ENCODE measurements at places on chromosomes 2 and 18.

DNA sequence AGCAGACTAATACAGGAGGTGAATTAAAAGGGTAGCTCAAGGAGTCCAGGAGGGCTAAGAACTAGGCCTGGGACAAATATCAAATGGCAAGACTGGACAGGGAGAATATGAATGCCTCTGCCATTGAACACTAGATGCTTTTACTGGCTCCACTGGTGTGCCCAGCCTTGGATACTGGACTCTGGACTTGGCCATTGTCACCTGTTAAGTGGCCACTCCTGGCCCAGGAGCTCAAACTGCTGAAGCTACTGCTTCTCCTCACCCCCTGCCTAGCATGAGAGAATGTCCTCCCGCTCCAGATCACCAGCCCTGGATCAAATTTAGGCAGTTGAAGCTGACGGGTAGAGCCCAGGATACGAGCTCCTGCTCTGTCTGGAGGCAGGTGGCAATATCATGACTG, 170.8 kb downstream of the DDX1 start:
- no peak for DNase-seq

DNA sequence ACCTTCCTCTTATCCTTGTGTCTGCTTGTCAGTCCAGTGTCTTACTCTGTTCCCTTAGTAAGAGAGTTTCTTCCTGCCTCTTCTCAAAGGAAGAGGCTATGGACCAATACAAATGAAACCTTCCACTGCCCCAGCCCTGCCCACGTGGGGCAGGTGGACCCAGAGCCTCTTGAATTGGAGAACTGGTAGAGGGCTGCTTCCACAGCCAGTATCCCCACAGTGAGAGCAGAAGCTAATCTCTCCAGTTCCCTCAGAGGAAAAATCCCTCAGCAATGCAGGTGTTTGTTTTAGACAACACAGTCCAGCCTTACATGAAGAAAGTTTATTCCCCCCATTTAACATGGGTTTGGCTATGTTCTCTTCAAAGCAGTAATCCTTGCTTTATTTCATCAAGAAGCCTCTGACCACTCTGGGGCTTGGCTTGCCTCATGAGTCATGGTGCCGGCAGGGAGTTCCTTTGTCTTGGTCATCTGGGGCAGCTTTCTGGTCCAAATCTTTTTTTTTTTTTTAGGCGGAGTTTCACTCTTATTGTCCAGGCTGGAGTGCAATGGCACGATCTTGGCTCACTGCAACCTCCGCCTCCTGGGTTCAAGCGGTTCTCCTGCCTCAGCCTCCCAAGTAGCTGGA, 6.5 kb upstream of the CYBRD1 start:
- no peak for DNase-seq

- no peak for DNase-seq
These were observed 215.6 kb upstream of the TNP1 start for GRCh38 chr2:217075268-217076057.

GRCh38 chr2:189681903-189682302, 7.4 kb downstream of the ANKAR start:
- no peak for DNase-seq

DNA sequence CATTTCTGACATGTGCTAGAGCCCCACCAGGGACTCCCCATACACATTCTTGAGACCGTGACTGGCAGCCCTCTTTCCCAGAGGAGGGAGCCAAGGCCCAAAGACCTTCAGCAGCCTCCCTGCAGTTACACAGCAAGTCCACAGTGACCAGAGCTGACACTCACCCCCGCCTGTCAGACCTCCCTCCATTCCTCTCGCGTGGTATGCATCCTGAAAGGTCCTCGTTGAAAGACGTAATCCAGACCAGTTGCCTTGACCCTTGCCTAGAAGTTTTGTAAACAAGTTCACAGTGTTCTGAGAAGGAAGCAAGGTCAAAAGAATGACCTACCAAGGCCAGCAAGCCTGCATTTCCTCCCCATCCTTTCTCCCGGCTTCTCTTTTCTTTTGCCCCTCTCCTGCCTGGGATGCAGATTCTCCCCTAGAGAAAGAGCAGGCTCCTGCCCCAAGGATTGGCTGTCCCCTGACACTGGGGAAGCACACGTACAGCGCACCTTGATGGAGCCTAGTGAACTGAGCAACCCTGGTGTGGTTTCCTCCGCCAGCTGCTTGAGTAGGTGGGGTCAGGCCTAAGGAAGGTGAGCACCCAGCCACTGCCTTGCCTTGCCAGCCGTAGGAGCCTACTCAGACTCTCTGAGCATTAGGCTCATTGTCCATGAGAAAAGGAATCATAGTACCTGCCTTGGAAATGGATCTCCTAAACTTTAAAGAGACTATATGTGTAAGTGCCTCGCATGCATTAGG, 18.3 kb downstream of the TRIB2 start:
- DNase-seq = no peak

DNA sequence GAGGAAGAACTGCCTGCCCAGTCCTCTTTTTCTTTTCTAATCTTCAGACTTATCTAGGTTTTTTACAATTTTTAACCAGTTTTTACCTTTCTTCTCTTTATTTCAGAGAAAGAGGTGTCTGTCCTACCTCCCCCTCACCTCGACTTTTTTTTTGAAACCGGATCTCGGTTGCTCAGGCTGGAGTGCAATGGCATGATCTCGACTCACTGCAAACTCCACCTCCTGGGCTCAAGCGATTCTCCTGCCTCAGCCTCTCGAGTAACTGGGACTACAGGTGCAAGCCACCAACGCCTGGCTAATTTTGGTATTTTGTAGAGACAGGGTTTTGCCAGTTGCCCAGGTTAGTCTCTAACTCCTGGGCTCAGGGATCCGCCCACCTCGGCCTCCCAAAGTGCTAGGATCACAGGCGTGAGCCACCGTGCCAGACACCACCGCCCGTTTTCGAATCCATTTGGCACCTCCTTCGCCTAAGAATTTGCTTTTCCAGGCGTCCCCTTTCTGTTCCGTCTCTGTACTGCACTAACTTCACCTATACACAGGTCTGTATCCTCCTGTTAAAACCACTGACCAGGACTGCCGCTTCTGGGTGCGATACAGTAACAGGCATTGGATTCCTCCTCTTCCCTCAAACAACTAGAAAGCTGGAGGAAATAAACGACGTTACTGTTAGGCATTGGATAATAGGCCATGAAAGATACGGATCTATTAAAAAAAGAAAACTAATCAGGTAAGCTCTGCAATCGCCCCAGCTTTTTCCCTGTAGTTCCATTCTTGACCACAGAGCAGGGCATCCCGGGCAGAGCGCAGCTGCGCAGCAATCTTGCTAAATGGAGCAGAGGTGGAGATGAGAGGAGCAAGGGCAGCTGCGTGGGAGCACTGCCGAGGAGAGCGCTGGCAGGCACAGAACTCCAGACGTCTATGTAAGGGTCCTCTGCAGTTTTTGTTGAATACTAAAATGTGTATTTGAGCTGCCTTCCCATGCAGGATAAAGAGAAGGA, 69.9 kb downstream of the ZC3H6 start:
- no peak for DNase-seq

DNA sequence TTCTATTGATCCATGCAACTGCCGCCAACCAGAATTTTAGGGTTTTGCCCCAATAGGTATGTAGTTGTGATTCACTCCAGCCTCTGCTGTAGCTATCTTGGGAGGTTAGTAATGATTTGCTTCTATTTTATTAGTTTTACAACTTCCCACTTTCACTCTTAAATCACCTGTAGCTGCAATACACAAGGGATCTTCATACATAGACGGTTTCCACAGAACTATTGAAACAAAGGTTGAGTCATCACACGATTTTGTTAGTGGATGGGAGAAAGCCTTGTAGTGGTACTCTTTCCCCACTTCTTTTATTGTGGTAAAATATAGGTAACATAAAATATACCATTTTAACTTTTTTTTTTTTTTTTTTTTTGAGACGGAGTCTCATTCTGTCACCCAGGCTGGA, 104.2 kb upstream of the SPRED2 start:
- no peak for DNase-seq

DNA sequence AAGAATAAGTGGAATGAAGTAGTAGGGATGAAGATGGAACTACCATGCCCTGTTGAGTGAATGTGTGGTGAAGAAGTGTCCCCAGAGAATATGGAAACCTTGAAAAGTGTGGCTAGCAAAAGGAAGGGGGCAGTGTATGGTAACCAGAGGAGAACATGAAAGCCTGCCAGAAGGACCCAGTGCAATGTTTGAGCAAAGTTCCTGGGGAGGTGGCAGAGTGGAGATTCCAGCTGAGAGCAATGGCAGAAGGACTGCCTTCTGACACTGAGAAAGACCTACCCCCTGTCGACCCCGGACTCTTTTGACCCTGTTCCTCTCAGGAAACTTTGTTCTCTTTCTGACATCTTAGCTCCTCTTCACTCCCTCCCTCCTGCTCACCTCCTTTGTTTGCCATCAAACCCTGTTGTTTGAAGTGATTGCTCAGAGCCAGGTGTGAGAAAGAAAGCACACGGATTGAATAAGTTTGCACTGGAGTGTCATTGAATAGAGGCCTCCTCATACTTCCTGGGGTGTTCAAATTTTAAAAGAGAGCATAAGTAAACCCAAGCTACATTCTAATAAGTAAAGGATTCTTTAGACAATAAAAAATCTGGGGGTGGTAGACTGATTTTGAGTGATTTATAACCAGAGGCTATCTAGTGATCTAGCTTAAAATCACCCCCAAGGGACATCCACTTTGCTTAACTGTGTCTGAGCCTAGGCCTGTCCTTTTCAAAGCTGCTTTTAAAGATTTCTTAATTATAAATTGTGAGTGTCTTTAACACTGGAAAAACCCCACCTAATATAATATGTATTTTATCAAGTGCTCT, 57.1 kb downstream of the TRIB2 start:
- no peak for DNase-seq

GRCh38 chr18:9546468-9546867, 67.9 kb downstream of the PPP4R1 start:
- DNase-seq = no peak

DNA sequence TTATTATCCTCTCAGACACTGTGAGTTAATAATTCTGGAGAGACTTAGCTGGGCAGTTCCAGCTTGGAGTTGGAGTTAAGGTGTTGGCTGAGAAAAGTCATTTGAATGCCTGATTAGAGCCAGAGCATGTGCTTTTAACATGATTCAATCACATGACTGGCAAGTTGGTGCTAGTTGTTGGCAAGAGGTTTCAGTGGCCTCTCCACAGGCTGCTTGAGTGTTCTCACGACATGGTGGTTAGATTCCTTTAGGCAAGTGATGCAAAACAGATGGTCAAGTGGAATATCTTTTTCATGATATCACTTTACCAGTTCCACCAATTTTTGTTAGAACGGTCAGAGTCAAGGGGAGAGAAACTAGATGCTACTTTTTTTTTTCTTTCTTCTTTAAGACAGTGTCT, 262.7 kb upstream of the FN1 start:
- no peak for DNase-seq

- peak; percentile 72 for DNase-seq
These were observed 31.4 kb downstream of the SH3BP4 start for GRCh38 chr2:234983011-234983726.

Data from NCI-H2029 treated with DMSO at 0.1 percent for 48 hours (cell line).